Hypothalamus (tissue), 51 donors: ENCODE measurements at places on chromosomes 7 and 10.

DNA sequence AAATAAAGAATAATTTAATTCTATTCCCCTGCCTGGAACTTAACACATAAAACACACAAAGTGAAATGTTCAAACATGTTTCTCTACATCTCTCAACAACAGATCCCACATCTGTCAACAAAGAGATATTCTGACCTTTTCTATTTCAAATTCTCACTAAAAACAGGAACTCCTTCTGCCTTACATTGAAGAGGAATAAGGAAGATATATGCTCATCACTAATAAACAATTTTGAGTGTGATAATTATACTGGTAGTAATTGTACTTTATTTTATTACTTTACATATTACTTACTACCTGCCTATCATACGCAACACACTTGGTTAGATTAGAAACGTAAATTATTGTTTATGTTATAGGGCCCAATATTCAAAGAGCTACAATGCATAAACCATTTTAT, 13.4 kb downstream of the AKR1C2 start:
- DNase-seq: no peak

GRCh38 chr7:131899271-131900030, 343.0 kb upstream of the PODXL start:
- DNase-seq: no peak

DNA sequence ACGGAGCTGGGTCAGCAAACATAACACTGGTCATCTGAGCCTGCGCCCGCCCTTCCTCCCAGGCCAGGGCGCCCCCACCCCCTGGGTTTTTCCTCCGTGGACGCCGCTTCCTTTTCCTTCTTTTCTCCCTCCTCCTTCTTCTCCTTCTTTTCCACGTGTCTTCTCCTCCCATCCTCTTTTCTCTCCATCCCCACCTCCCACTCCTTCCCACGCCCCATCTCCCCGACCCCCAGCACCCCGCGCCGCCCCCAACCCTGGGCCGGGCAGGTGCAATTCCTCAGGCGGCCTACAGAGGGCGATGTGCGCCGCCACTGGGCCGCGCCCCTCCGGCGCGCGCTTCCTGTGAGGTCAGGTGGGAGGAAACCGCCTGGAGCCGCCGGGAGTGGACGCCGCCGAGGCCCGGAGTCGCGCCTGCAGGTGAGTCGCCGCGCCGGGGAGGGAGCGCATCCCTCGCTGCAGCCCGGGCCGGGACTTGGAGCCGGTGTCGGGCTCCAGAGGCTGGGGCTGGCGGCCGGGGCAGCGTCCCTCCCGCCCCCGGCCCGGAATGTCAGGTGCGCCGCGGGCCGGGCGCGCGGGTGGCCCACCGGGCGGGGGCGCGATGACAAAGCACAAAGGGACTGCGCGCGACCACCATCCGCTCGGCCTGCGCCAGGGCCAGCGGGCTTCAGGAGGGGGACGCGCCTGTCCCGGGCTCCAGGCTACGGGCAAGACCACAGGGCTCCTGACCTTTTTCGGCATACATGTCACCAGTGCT, at the start of gene FAM241B:
Gene FAM241B, plus strand, starts transcription at position 351 of the 754 bp plus-strand sequence. CDS start 1,497 bp downstream, outside the sequence.
- peak; percentile 47 for DNase-seq

DNA sequence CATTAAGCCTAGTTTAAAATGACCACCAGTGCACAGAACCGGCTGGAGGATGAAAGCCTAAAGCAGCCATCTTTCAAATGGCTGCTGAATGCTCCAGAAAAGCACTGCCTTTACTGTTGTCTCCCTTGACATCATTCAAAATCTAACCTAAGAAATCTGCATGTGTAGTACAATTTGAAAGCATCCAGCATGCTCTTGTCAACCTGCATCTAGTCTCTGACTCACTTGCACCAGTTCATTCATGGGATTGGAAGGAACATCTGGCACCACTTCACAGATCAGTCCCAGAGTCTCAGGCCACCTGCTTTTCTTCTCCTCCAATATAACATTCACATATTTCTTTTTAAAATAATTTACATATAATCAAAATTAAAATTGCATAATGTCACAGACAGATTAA, 76.2 kb downstream of the RNF133 start:
- DNase-seq: no peak

DNA sequence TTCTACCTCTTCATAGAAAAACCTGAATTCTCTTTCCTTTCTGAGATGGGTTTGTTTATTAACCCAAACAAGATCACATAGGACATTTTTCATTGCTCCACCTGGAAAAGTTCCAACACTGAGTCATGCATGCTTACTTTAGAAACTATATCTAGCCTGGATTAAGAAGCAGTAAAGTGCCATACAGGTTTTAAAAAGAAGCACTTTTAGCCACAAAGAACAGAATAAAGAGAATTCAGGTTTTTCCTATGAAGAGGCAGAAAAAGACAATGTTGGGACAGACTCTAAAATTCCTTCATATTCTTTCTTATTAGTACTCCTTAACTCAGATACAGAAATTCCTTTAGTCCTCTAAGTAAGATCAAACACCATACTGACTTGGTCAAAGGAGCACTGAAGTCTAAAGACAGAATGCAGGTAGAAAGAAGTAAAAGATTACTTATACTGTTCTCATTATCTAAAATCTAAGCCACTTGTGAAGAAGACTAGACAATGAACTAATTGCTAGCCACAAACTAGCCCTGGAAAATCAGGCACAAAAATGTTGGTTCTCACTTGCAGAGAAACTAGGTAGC, 241.3 kb downstream of the ANK3 start:
- no peak for DNase-seq
